Activated CD4-positive, alpha-beta memory T cell treated with anti-CD3 and anti-CD28 coated beads for 36 hours (primary cell): ENCODE measurements at places on chromosomes 12 and 14.

DNA sequence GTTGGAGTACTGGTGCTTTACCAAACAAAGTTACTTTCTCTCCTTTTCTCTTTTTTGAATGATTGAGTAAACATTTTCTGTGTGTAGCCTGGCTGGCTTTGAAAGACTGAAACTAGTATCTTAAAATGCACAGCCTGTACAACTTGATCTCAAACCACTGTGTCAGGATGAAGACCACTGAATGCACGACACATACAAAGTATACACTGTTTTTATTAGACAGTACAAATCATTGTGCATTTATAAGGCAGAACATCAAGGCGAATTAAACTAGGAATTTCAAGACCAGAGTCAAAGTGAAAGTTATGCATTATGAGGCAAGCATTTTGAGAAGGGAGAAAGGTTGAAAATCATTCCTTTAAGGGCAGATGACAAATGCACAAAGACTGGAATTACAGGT is 59.0 kb downstream of the PIWIL1 start:
- no peak for DNase-seq

- DNase-seq, result no peak
Observed at GRCh38 chr14:22095860-22096513, 422.4 kb upstream of the OR4E1 start.

DNA sequence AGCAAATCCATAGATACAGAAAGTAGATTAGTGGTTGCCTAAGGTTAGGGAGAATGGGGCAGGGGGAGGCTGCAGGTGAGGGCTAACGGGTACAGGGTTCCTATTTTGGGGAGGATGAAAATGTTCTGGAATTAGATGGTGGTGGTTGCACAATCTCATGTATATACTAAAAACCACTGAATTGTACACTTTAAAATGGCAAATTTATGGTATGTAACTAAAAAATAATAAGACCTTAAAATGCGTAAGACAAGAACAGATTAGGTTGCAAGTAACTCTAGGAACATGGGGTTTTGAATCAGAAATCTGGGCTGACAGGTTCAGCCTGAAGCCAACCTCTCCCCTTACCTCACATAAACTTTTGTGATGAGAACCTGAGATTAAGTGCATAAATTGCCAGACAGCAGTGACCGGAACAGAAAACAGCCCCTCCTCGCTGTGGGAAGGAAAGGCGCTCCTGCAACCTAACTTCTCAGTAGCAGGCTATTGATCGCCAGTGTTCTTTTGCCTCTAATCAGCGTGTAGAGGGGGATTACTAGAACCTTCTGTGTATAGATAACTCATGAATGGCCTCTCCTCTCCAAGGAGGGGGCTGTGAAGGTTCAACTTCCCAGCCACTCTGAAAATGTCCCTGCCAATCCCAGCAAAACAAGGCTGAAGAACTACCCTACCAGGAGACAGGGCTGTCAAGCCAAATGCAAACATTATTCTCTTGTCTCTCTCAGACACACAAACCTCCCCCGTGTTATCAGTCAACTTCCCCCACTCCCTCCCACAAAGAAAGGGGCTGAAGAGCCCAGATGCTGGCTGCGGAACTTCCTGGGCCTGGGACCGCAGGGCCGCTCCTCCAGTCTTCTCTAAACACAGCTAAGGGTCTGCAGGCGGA is 1.9 kb downstream of the SSH1 start:
- no peak for DNase-seq

DNA sequence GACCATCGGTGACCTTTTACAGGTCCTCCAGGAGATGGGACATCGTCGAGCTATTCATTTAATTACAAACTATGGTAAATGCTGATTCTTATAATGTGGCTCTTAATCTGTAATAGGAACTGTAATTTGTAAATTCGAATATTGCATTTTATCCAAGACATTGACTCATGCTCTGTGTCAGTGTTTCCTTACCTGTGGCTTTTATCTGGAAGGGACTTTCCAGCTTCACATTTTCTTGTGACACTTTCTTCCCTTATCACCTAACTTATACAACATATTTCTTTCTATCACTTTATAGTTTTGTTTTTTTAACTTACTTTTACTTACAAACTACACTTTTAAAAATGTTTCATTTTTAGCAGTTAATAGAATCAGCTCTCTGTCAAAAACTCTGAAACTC is 14.8 kb downstream of the IRAK3 start:
- DNase-seq, result no peak

DNA sequence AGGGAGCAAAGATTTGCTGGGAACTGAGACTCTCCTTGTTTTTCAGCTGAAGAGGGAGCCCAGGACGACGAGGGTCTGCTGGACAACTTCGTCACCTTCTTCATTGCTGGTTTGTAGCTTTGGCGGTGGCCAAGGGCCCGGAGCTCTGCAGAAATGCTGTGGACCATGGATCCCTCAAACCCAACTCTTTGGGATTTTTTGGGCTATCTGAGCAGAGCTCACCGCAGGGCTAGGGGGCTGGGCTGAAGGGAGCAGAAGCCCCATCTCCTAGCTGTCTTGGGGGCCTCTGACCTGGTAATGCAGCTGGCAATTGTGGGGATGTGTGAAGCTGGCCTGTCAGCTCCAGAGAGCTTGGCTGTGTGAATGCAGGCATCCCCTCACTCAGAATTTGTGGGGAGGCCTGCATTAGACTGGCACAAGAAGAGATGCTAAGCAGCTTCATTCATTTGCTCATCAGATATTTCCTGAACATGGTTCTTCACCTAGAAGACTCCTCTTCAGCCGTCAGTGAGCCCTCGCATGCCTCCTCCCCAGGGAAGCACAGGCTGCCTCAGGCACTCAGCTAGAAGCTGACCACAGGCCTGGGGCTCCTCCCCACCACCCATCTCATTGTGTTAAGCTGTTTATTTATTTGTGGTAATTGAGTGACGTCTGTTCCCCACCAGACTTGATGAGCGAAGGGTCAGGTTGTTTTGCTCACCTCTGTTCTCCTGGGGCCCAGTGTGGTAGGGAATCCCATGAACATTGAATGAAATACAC is 32.2 kb downstream of the CYP46A1 start:
- no peak for DNase-seq

GRCh38 chr12:12560587-12561370 is 1.9 kb downstream of the DUSP16 start:
- peak; percentile 68 for DNase-seq
